BJ (cell line): ENCODE measurements at places on chromosomes 1 and 21. TPM values are rescaled to one million over a fixed set of nuclear protein-coding genes. Genes with fewer than 3 reads are reported as not detected.

Gene RHBDL2
- 0.07 and 0.33 TPM in 2 replicates for polyA plus RNA-seq

Gene HSPB7
- polyA plus RNA-seq, result 32.5 and 66.6 TPM in 2 replicates

Gene FMO1
- 0.91 and 2.0 TPM in 2 replicates for polyA plus RNA-seq

Gene LCE1A
- not detected in 2 replicates for polyA plus RNA-seq

Gene KRTAP19-3
- not detected in 2 replicates for polyA plus RNA-seq

Gene NFIA
- polyA plus RNA-seq, result 3.5 and 4.5 TPM in 2 replicates

Gene TXNIP
- polyA plus RNA-seq, result 212 and 258 TPM in 2 replicates

Gene MPZL1
- polyA plus RNA-seq, result 79.1 and 125 TPM in 2 replicates

Gene TNNI3K
- polyA plus RNA-seq, result 0.42 TPM in 1 of 2 replicates, not detected in the other

DNA sequence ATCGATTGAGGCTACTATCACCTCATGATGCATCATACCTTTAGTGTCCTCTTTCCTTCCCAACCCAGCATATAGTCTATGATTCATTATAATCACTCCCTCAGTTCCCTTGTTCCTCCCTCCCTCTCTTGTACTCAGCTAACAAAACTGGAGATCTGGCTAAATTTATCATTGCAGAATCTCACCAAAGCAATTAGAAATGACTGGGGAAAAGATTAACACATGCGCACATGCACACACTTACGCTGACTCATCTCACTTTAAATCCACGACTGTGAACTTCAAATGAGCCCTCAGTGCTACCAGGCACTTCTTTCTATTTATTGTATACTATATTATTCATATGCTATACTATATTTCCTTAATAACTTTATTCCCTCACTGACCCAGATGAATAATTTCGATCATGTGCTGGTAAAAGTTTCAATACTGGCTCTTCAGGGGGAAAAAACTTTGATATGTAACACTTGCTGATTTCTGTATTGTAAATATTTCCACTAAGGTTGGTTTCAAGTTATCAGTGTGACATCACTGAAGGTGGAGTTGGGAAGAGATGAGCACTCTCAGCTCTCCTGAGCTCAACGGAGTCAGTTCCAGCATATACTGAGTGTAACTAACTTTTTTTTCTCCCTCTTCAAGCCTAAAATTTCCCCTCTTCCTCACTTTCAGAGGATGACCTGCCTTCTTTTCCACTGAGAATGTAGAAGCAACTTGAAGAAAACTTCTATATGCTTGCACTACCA, 613.7 kb upstream of the B3GALT2 start:
- DNase-seq, result no peak

DNA sequence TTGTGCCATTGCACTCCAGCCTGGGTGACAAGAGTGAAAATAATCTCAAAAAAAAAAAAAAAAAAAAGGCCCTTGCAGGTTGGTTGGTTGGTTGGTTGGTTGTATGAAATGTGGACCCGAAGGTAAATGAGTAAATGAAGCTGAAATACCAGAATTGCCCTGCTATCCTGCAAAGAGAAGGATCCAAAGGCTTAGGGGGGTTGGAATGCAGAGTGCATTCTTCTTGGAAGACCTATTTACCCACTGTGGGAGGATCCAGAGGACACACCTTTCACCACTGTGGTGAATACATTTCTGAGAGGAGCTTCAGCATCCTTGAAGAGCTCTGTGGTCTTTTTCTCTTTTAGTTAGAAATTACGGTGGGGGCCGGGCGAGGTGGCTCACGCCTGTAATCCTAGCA, 28.7 kb upstream of the EIF4G3 start:
- no peak for DNase-seq

DNA sequence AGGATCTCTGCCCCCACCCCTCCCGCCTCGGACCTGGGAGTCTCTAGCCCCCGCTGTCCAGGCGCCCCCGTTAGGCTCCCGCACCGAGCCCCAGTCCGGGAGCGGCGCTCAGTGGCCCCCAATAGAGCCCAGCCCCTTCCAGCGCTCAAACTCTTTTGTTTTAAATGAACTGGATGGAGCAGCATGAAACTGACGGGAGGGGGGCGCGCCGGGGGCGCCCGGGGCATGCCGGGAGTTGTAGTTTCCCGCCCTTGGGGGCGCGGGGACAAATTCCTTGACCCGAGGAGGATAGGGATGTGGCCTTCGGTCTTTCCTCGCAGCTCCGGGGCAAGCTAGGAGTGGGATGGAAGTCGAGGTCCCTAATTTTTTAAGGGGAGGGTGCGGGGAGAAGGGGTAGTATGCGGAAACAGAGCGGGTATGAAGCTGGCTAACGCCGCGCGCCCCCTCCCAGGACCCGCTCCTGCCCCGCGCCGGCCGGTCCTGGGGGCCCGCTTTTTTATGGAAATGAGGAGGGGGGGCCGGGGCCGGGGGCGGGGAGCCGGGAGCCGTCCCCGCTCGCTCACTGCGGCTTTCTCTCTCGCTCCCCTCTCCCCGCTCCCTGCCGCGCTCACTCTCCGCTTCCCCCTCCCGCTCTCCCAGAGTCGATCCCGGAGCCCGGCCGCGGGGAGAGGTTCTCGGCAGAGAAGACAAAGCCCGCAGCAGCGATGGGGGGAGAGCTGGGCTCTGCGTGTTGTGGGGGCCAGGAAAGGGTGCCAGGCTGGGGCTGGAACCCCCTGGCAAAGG, at the start of gene MEX3A:
TSS of gene MEX3A (minus strand) at position 157 of the 783 bp plus-strand sequence. CDS start 467 bp downstream, outside the sequence.
- DNase-seq, result no peak

DNA sequence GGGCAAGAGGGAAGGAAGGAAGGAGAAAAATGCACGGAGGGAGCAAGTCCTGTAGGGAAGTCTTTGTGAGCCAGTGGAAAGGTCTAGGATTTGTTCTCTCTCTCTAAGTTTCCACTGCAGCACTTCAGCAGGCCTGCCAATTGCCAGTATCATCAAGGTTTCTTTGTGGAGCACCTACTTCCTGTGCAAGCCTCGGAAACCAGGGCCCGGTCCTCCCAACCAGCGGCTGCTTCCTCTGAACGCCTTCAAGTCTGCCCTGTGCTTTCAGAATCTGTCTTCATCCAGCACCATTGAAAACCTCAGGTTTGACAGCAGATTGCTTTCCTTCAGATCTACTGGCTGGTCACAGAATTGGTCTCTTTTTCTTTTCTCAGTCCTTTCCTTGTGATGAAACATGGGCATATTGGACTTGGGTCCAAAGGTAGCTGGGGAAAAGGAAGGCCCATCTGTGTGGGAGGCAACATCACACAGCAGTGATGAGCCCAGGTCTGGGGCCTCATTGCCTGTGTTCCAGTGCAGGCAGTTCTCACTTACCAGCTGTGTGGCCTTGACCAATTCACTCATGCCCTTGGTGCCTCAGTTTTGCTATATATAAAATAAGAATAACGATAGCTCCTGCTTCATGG, 144.5 kb downstream of the SEC16B start:
- DNase-seq, result no peak

GRCh38 chr1:70090875-70091274, 114.5 kb downstream of the LRRC40 start:
- DNase-seq, result peak; percentile 15

- no peak for DNase-seq
These were observed 179.1 kb downstream of the PSMG1 start for GRCh38 chr21:39003982-39004633.

DNA sequence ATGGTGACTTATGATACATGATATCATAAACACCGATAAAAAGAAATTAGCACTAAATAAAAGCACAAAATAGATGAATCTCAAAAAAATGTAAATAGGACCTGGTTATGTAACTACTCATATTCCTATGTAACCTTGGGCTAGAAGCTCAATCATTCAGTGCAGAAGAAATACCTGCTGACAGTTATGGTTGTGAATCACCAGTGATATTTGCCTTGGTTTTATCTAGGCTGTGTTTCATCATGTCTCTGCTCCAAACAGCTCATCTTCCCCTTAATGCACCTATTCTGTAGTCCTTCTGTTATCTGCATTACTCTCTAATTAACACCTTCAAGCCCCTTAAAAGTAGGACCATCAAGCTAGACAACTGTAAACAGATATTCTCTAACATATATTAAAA, 16.3 kb upstream of the PIGC start:
- no peak for DNase-seq

DNA sequence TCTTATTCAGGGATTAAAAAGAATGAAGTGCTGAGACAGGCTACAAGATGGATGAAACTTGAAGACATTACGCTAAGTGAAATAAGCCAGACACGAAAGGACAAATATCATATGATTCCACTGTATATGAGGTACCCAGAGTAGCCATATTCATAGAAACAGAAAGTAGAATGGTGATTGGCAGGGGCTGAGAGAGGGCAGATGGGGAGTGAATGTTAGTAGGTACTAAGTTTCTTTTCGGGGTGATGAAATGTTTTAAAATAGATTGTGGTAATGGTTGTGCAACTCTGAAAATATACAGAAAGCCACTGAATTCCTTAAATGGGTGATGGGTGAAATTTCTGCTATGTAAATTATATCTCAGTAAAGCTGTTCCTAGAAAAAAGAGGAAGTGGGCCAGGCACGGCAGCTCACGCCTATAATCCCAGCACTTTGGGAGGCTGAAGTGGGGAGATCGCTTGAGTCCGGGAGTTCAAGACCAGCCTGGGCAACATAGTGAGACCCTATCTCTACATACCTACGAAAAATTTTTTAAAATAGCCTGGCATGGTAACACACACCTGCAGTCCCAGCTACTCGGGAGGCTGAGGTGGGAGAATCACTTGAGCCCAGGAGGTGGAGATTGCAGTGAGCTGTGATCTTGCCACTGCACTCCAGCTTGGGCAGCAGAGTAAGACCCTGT, 15.9 kb downstream of the SLC27A3 start:
- peak; percentile 75 for DNase-seq

DNA sequence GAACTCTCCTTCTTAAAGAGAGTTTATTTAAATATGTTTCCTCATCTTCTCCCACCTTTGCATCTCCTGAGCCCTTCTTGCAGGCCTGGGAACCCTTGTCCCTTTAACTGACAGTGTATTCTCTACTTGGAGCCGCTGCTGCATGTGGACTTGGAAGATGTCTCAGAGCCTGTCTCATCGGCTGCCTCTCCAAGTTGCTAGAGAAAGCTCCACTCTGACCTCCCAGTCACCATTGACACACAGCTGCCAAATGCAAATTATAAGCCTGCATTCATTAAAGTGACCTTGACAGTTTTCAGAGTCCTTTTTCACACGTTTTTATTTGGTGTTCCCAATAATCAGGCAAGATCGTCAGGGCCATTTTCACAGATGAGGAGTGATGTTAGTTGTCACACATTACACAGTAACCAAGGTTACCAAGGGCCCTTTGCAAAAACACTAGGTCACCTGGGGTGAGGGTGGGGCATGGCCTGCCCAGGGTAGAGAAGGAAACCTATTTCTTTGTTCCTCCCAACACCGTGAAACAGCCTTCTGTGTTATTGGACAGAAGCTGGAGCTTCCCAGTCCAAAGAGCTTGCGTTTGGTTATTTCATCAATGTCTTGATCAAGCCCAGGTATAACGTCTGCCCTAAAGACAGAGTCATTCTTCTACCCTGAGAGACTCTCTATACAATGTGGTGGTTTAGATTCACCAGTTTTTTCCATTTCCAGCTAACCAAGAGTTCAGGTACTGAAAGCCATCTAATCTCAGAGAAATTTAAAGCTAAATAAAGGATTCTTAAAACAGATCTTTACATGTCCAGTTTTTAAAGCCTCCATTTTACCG, 164.1 kb downstream of the GALNT2 start:
- no peak for DNase-seq

- no peak for DNase-seq
These were observed 8.6 kb downstream of the LAMC2 start for GRCh38 chr1:183194527-183195141.

- no peak for DNase-seq
These were observed 2.4 kb upstream of the FCRL4 start for GRCh38 chr1:157600236-157600635.

- no peak for DNase-seq
These were observed 45.2 kb upstream of the HAO2 start for GRCh38 chr1:119323216-119323982.

GRCh38 chr1:150532860-150533259, 16.3 kb upstream of the ADAMTSL4 start:
- DNase-seq, result no peak

GRCh38 chr21:17451364-17451891, 61.4 kb upstream of the CXADR start:
- DNase-seq, result no peak

DNA sequence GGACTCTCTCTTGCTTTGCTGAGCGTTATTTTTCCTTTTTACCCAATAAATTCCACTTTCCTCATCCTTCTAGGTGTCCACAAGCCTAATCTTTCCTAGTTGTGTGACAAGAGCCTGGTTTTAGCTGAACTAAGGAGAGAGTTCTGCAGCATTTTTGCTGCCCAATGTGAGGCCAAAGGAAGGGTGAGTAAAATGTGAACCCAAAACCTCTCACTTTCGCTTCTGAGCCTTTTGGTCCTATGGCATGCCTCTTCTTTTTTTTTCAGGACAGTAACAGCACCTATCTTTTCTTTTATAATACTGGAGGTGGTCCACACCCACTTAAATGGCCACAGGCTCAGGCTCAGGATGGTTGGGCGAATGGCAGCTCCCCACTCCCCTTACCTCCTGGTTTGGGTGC, 111.1 kb downstream of the COP1 start:
- no peak for DNase-seq
